ENCODE measurements at places on chromosomes 1 and 21. TPM values are rescaled to one million over a fixed set of nuclear protein-coding genes. Genes with fewer than 3 reads are reported as not detected.

GRCh38 chr1:58067082-58067481, 479.4 kb downstream of the OMA1 start:
- no peak for DNase-seq

RNF186 gene
- not detected for total RNA-seq

DNA sequence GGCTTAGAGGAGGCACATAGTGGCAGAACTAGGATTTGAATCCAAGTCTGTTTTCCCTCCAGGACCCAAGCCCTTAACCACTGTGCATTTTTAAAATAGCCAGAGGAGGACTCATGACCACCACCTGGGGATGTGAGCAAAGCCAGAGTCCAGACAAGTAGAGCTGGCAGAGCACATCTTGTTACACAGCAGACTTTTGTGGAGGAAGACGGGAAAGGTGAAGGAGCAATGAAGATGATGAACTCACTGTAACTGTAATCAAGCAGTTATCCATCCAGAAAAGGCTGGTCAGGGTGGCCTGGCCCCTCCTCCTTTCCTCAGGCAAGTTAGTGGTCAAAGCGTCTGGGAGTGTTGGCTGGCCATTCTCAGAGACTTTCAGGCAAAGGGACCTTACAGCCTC, 50.9 kb downstream of the SLC44A3 start:
- DNase-seq, result no peak

DNA sequence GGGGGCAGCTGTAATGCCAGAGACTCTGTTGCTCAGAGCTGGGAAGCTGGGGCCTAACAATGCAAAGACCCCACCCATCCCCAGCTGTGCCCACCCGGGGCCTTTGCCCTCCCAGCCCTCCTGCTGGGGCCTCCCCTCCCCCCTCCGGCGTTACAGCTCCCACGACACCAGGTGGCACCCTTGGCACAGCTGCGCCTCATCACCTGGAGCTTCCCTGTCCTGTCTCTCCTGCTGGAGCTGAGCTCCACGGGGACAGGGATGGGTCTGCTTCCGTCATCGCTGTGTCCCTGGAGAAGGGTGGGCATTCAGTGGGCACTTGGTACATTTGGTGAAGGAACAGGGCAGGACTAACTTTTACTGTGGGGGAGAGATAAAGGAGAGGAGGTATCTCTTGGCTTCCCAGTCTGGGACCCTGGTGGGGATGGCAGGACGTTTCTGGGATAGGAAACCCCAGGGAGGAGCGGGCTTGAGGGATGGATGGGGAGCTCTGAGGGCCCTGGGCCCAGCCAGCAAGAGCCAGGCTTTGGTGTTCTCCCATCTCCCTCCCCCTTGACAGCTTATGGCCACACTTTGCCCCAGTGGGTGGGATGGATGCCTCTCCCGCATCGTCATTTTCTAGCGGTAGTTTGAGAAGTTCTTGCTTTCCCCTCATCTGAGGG, 453.2 kb downstream of the PTPRU start:
- DNase-seq, result no peak

ADORA3 gene
- total RNA-seq, result not detected

DNA sequence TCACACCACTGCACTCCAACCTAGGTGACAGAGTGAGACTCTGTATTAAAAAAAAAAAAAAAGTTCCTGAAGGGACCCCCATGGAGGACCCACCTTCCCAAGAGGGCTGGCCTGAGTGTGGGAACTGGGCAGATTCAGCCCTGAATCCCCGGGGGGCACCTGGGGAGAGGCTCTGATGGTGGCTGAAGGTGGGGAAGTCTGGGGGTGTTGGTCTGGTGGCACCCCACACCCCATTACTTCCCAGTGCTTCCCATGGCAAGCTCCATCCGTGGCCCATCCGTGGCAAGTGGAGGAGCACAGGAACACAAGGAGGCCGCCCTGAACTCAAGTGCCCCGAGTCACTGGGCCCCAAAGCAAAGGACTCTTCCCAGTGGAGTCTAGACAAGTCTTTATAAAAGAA, 778 bp upstream of the TNFRSF25 start:
- DNase-seq, result no peak

DNA sequence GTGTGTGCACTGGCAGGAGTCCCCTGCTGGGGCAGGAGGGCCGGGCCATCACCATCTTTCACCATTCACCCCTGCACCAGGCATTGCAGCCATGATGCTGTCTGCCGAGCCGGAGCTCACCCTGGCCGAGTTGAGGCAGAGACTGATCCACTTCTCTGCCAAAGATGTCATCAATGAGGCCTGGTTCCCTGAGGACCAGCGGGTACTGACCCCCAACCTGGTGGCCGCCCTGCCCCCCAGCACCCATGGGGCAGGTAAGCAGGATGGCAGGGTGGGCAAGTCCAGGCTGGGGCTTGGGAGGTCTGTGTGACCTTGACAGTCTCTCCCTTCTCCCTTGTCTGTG, 18.6 kb downstream of the PCSK9 start:
- DNase-seq, result no peak

- no peak for DNase-seq
Observed at GRCh38 chr1:10594595-10595223, 120.0 kb downstream of the PEX14 start.

COL24A1 gene
- 0.77 TPM for total RNA-seq

DNA sequence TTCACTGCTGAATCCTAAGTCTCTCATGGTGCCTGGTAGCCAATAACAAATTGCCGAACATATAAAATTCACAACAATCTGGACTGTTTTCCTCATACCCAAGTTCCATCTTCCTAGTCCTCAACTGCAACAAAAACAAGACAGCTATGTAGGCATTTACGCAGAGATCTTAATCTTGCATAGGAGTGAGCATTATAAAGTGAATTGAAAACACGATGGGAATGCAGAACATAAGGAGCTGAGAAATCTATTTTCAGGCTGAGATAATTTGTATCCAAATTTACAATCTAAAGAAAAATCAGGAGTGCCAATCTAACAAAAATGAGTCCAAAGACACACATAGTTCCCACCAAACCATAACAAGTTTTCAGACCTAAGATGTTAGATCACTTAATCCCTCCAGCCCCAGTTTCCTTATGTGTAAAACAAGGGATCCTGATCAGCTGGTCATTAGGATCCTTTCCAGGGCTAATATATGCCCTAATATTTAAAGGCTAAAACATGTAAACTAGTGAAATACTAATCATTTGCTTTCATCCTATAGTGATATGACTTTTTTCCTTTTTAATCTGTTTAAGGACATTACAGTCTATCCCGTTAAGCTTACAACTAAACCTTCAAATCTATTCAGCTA, 1.9 kb downstream of the SLC16A1 start:
- no peak for DNase-seq

DNA sequence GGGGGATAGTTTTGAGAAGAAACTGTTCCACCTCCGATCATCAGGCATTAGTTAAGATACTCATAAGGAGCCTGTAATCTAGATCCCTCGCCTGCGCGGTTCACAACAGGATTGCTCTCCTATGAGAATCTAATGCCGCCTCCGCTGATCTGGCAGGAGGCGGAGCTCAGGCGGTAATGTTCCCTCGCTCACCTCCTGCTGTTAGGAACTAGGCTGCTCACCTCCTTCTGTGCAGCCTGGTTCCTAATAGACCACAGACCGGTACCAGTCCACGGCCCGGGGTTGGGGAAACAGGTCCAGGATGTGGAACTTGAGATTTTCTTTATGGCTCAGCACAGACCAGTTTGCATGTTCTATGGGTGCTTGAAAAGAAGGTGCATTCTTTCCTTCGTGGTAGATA, 27.2 kb upstream of the FAM3B start:
- peak; percentile 52 for DNase-seq

SH2D5 gene
- 18.4 TPM for total RNA-seq

DNA sequence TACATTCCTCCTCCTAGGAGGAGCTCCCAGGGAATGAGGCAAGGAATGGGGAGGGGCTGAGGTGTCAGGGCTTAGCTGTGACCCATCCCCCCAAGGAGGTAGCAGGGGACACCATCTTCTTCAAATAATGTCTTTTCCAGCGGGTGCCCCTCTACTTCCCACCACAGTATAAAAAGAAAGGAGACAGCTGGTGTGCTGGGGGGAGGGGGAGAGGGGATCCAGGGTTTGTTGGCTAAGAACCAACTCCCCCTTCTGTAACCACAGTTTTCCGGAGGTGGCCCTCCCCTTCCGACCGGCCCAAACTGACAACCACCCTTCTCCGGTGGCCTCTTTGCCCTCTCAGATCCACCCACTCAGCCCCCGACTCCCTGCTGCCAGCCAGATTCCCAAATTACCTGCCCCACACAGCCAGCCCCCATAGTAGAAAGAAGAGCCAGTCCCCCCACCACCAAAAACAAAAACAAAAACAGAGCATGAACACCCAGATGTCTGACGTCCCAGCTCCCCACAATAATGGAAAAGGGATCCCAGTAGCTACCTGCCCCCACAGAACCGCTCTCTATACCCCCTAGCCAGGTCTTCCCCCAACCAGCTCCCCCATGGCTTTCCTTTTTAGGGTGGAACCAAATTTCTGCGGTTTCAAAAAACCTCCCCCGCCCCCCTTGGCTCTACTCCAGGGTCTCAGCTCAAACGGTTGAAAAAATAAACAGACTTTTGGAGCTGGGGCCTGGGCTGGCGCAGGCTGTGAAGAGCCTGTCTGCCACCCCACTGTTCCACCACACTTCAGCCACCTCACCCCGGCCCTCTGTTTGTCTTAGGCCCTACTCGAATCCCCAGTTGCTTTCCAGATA, 2.1 kb downstream of the ARHGEF2 start:
- peak; percentile 50 for DNase-seq

GRCh38 chr1:78996791-78997190, 9.7 kb downstream of the ADGRL4 start:
- no peak for DNase-seq

- no peak for DNase-seq
Observed at GRCh38 chr1:170369000-170369399, 163.0 kb upstream of the GORAB start.

DNA sequence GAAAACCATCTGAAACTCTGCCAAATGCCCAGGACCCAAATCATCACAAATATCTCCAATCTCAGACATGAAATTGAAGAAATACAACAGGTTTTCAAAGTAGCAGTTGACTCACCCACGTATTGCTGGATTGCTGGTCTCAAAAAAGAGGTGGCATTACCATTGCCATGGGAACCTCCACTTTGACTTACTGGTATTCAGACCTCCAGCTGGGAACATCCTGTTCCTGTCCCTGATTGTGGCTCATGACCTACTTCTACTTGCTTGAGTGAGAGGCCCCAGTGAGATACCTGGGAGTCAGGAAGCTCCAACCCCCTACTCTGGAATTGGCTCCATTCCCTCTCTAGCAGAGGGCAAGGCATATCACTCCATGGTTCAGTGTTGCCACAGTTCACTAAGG, 64.6 kb downstream of the NMNAT2 start:
- no peak for DNase-seq

GRCh38 chr1:153578936-153579335, 13.3 kb upstream of the S100A2 start:
- DNase-seq, result no peak

DNA sequence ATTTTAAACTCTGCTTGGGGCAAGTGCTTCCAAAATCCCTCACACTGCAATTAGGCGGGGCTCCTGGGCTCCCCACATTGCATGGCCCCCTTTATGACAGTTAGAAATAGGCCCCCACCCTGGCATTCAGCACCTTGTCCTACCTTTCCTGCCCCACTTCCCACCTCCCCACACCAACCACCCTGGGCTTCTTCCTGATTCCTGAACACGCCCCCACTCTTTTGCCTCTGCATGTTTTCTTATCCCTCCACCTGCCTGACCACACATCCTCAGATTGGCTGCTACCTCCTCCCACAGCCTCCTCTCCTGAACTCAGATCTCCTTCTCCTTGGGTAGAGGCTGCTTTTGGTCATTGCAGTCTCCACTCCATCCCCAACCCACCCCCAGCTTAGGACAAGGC, 1.5 kb downstream of the MOB3C start:
- DNase-seq, result no peak

GRCh38 chr1:175482071-175482451, 261.3 kb downstream of the TNR start:
- no peak for DNase-seq

All from H1 (cell line).